ENCODE measurements at places on chromosomes 3 and 15.

- DNase-seq: no peak
These were observed 48.6 kb upstream of the KLF13 start for GRCh38 chr15:31278061-31278445.

DNA sequence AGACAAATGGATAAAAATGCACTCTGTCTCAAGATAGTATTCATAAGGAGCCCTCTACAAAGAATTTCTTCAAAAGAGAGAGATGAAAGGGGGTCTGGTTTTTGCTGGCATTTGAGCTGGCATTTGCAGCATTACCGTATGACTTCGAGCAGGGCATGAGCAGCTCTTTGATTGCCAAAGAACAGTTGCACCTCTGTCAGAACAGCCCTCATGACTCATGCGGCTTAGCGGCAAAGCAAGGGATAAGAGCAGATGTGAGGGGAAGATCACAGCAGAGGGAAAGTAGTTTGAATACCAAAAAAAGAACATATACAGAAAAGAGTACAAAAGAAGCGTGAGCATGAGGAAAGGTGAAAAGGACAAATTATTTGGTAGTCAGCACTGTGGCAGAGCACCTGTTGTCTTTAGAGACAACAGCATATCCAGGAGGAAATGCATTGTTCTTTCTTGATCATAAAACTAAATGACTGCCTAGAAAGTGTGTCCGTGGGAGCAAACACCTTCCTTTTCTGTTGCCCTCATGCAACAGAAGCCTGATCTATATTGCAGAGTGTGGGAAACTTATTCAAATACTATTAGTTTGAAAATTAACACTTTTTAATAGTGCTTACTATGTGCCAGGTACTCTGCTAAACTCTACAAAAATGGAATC lies 80.5 kb upstream of the SLC24A5 start:
- no peak for DNase-seq

DNA sequence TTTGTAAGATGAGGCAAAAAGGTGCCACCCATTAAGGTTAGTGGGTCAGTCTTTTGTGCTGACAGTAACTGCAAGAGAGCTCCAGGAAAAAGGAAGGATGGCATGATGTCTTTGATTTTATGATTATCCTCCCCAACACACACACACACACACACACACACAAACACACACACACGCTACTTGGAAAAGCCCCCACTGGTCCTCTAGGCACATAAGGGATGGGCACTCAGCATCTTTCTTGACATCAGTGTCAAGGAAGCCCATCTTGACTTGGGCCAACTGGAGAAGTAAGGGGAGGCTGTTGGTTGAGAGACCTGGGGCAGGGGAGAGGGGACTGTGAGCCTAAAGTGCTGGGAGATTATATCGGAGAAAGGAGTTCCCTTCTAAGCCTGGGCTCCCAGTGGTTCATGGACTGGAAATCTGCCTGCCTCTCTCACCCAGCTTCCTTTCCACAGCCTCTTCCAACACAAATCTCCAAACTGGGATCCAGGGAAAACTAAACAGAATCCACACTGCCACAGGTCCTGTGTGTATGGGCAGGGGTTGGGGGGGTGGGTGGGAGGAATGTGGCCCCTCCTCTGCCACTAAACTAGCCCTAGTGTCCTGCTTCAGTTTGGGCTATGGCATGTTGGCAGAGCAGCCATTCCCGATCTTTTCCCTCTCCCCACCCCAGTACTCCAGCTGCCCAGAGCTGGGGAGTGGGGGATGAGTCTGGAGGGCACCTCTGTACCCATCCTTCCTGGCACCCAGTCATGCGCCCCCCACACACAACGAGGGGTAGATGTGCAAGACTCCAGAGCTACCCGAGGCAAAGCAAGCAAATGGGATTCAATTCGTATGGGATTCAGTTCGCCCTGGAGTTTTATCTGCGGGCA lies 1.6 kb downstream of the AMOTL2 start:
- no peak for DNase-seq

GRCh38 chr3:99458013-99458412 lies 180.4 kb upstream of the COL8A1 start:
- DNase-seq: no peak

- DNase-seq: no peak
These were observed 4.6 kb upstream of the ALCAM start for GRCh38 chr3:105362021-105362665.

GRCh38 chr3:72899349-72899765 lies 11.5 kb downstream of the GXYLT2 start:
- DNase-seq: no peak

DNA sequence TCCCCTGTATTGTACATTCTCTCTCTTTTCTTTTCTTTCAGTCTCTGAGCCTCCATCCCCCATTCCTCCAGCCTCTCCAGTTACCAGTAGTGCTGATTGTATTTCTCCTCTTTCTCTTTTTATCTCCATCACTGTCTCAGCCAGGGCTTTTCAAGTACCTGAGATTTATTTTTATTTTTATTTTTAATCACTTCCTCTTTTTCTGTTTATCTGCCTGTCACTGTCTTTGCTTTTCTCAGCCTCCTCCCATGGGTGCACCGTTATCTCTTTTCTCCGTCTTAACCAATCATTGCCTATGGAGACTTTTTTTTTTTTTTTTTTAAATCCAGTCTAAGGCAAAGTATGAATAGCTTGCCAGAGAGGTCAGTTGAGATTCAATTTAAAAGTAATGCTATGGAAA lies 359.3 kb downstream of the GAP43 start:
- DNase-seq: no peak

GRCh38 chr15:100108846-100109245 lies 232.9 kb downstream of the ADAMTS17 start:
- no peak for DNase-seq

GRCh38 chr3:49163609-49164008 lies 2.5 kb downstream of the CCDC71 start:
- no peak for DNase-seq

DNA sequence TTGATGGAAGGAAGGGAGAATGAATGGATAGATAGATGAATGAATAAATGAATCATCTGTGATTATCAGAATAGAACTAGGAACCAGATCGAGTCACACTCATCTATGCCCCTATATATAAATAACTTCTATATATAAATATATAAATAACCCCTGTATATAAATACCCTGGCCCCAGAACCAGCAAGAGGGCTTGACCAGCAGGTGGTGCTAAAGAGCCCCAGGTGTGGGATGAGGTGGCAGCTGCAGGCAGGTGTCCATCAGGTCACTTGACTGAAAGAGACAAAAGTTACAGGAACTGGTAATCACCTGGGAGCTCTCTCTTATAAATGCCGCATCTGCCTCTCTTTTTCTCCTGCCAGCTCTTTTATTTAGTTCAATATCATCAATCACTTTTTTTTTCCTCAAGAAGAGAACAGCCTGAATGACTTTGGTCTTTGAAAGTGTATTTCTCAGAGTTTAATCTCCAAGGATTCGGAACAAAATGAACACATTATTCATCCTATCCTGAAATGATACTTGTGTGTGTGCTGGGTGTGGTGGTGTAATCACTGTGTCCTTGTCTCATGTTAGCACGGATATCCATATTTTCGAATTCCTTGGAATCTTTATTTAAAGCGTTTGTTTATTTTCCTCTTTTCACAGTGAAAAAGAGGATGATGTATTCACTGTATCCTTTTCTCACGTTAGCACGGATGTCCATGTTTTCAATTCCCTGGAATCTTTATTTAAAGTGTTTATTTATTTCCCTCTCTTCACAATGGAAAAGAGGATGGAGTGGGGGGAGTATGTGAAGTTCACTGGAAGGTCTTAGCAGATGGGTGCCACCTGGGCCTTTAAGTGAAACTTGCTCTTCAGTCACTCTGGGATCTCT lies 35.4 kb upstream of the ATG7 start:
- peak; percentile 42 for DNase-seq

- DNase-seq: no peak
These were observed 250.3 kb downstream of the ULK4 start for GRCh38 chr3:41711651-41712050.

DNA sequence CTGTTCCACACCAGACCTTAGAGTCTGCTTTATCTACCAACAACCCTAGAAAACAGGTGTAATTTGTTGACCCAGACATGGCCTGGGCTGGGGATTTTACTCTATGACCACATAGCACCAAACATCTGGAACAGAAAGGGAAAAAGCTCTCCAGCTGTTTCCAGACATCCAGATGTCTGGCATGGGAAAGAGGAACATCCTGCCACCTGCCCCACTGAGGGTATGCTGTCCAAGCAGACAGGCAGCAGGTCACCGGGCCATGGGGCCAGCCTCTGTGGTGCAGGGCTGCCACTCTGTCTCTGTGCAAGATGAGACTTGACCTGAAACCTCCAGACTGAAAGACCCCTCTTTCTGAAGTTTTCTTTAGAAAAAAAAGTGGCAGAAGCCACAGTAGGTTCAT lies 359.3 kb upstream of the ICE2 start:
- no peak for DNase-seq

- no peak for DNase-seq
These were observed 116.3 kb downstream of the PDZRN3 start for GRCh38 chr3:73508330-73508954.

DNA sequence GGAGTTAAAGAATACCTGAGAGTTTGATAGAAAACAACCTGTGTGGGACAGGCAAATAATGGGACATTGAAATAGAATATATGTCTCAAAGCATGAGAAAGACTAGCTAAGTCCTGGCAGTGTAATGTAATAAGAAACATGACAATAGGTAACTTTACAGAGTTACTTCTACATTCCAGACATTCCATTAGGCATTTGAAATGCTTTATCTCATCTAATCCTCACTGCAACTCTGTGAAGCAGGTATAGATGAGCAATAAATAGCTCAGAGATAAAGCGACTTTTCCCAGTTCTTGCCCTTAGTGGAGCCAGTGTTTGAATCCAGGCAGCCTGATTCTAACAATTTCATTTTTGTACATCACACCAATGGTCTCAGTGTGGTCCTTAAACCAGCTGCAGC lies 76.8 kb downstream of the CPNE4 start:
- no peak for DNase-seq

DNA sequence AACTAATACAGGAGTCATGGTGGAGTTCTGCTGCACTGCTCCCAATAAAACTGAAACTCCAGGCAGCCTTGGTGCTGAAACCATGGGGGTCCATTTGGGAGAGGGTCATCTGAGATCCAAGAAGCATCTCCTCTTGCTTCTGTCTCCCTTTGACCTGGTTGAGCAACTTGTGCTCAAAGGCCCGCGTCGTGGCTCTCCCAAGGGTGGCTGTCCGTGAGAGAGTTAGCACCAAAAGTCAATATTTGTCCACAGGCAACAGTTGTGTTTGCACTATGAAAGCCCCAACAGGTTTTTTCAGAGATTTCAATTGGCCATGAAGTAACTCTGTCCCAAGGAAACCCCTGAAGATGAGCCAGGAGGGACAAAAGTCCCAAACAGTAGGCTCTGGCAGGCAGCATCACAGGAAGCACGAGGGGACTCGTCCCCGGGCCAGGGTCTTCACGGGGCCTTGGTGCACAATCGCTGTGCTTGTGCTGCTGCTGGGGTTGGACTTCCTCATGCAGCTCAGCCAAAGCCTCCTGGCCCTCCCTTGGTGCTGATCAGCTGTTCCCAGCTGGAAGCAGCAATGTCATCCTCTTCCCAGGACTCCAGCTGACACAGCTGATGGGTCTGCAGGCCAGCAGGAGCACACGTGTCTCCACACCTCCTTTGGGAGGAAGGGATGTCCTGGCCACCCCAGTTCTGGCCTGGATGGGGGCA lies 39.4 kb upstream of the WNT5A start:
- DNase-seq: no peak

GRCh38 chr15:75989875-75990274 lies 22.3 kb downstream of the NRG4 start:
- no peak for DNase-seq

- no peak for DNase-seq
These were observed 22.7 kb downstream of the ERICH6 start for GRCh38 chr3:150681057-150681456.

- DNase-seq: no peak
These were observed 4.4 kb downstream of the RPSA start for GRCh38 chr3:39410893-39411292.

DNA sequence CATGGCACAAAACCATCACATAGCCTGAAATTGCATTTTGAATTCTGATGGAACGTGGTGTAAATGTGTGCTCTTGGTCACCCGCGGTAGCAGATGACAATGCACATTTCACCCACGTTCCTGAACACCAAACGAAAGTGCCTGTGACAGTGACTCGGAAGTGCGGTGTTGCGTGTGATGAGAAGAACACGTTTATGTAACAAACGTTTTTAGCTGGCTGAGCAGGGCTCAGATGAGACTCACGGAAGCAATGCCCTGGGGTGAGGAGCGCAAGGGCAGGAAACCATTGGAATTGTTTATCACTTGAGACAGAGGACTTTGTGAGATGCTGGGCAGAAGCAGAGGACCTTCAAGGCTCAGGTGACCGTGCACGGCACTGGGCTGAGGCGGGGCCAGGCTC lies 449.2 kb upstream of the CFAP20DC start:
- no peak for DNase-seq

DNA sequence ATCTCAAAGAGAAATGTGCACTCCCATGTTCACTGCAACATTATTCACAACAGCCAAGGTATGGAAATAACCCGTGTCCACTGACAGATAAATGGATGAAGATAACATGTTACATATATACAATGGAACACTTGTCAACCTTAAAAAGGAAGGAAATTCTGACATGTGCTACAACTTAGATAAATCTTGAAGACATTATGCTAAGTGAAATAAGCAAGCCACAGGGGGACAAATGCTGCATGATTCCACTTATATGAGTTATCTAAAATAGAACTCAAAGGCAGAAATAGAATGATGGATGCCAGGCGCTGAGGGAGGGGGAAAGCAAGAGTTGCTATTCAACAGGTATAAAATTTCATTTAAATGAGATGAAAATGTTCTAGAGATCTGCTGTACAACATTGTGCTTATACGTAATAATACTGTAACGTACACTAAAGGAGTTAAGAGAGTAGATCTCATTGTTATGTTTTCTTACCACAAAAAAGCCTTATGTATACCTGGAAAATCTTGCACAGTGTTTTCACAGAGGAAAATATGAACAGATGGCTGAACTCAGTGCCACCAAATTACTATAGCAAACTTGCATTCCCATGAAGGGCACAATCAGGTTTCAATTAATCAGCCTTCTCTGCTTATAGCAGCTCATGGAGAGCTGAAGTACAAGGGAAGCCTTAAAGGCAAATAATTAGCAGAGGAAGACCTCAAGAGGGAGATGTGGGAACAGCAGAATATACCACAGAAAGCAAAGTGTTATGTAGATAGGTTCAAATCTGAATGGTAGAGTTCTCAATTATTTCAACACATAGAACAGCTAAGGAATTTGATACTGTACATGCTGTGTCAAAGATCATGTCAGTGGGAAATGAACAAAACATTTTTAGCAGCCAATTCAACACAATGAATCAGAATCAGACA lies 8.1 kb upstream of the VPS39 start:
- DNase-seq: no peak

- no peak for DNase-seq
These were observed 10.0 kb upstream of the MBNL1 start for GRCh38 chr3:152258448-152259393.

- DNase-seq: no peak
These were observed 70.8 kb upstream of the KLF13 start for GRCh38 chr15:31255732-31256377.

DNA sequence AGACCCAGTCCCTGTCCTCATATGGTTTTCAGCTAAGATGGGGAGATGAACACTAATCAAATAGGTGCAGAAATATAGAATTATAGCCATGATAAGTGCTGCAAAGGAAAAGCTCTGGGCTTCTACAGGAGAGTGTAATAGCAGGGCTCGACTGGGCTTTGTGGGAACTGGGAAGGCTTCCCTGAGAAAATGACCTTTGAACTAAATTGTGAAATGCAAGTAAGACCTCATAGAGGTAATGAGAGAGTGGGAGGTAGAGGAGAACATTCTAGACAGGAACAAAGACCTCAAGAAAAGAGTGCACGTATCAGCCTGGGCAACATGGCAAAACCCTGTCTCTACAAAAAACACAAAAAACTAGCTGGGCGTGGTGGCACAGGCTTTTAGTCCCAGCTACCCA lies 231.6 kb downstream of the ABHD5 start:
- no peak for DNase-seq

Measured in stimulated activated CD8-positive, alpha-beta memory T cell treated with anti-CD3 and anti-CD28 coated beads, Interleukin-15, amount 100 ng/mL, for 24 hours (primary cell).